ENCODE measurements at places on chromosomes 2 and 18.

DNA sequence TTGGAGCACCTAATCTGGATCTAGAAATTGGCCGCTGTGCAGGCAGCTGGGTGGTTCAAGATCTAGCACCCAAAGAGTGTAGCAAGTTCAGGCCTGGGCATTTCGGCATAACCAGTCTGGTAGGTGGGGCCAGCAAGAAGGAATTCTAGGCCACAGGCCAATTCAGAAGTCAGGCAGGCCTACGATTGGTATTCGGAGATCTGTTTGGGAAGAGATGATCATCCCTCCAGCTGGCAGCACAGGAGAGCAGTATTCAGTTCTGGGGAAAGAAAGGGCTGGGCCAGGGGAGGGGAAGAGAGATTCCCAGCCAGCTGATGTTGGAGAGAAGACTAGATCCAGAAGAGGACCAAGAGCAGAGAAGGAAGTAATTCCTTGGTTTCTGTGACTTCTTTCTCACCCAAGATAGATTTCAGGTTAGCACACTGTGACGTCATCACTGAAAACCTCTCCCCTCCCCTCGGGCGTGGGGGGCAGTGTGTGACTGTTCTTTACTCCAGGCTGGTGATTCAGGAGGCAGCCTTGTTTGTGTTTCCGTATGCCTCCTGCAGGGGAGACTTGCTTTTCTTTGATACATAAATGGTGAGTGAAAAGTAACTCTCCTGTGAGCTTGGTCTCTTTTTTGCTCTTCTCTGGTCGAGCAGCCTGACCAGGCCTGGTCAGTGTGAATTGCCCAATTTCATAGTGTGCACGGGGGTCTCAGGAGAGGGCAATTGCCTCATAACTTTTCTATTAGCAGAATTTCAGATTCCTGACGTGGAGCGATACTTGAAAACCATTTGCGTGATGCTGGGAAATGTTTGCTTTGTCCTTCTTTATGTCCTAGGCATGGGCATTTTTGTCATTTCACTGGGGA, 61.1 kb downstream of the MEIS1 start:
- no peak for DNase-seq

DNA sequence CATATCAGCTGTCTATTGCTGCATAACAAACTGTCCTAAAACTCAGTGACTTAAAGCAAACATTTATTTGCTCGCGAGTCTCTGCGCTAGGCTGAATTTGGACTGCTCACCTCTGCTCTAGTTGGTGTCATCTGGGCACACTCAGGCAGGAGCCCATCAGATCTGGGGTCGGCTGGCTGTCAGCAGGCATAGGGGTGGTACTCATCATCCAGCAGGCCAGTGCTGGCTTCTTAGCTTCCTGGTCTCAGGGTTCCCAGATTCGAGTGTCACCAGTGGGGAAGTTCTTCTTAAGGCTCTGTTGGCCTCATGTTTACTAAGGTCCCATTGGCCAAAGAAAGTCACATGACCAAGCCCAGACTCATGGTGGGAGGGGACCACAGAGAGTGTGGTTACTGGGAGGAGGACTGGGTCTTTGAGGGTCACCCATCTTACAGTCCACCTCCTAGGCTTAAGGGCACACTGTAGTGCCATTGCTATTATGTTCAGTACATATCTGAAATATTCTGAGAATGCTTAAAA, 71.6 kb upstream of the ATG16L1 start:
- DNase-seq = no peak

- DNase-seq = no peak
These were observed 59.2 kb upstream of the IL1R1 start for GRCh38 chr2:102083393-102083703.

DNA sequence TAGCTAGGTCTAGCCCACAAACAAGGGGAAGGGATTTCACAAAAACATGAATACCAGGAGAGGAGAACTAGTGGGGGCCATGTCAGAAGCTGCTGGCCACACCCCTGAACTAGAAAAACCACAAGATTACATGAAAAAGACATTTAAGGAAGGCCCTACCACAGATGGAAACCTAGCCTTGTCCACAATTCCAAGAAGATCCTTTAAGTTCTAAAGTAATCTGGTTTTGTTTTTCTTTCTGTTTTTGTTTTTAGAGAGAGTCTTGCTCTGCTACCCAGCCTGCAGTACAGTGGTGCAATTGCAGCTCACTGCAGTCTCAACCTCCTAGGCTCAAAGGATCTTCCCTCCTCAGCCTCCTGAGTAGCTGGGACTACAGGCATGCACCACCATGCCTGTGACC, 34.2 kb upstream of the CAB39 start:
- no peak for DNase-seq

DNA sequence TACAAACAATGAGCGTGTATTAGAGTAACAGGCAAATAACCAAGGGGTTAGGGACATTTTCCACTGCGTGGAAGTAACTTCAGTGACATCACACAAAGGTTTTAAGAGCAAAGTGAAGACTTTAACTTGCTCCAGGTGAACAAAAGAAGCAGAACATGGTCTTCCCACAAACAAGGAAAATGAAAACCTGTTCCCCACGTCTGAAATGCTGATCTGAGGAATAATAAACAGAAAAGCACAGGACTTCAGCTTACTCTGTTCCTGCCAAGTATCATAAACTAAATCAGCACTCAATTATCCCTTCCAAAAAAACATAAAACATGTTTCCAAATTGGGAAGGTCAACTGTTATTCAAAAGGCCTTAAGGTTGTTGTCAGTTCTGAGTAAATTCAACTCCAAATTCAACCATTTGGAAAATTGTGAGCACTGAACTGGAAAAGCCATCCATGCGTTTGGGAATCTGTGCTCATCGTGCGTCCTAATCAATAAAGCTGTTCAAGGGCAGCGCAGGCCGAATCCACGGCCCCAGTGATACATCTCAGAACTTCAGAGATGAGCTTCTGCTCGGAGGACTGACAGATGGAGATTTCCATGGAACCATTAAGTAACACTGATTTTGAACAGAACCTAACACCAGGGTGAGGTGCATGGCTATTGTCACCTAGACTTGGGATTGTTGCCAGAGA, 7.7 kb upstream of the SNTG2 start:
- no peak for DNase-seq

DNA sequence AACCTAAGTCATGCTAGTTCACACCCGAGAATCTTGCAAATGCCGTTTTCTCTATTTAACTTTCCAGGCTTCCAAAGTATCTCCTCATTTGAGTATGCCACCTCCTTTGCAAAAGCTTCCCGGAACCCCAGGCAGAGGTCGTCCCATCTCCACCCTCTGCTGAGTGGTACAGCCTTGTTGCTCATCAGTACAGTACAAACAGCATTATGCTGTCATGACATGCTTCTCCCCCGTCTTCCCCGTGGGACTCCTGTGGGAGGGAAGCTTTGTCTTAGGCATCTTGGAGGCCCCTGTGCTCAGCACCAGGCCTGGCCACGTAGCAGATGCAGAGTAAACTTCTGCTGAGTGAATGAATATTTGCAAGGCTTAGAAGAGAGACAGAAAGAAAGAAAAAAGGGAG, 102.7 kb downstream of the CDCA7 start:
- no peak for DNase-seq

DNA sequence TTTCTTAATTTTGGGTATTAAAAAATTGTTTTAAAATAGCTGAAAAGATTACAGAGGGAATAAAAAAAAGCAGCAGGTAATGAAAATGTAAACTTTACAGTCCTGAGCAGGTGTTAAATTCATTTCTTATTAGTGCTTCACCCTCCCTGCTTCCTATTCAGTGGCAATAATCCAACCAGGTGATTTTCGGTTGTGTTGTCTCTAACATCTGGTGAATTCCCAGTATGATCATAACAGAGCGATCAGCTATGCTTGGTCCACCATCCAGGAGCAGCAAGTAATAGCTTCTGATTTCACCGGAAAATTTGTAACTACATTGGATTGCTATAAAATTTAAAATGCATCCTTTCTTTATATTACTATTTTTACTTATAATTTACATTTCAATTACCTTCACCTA, 673.1 kb downstream of the SOCS6 start:
- no peak for DNase-seq

DNA sequence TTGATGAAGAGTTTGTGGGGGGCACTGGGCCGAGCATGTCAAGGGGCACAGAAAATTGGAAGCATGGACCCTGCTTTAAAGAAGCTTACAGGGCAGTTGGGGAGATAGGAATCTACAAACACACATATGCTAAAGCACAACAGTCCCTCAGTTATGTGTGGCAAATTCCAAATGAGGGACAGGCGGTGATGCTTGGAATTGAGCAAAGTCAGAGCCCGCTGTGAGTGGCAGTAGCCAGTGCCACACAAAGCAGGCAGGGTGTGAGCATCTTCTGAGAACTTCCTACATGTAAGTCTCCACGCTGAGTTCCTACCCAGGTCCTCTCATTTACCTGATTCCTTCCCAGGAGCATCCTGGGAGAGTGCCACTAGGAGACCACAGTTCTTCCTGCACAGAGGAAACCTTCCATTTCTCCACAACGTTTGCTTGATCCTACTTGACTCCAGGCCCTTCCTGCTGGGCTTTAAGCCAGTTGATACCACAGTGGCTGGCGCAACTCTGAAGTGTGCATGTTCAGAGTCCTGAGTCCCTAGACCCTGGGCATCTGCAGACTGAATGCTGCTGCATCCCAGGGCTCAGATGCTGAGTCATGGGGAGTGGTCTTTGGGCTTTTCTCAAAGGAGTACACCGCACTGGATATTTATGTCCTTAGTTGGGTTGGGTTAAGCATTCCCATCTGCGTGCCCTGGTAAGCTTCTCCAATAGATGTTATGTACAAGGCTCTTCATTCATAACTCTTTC, 287.3 kb upstream of the REV1 start:
- DNase-seq = no peak

DNA sequence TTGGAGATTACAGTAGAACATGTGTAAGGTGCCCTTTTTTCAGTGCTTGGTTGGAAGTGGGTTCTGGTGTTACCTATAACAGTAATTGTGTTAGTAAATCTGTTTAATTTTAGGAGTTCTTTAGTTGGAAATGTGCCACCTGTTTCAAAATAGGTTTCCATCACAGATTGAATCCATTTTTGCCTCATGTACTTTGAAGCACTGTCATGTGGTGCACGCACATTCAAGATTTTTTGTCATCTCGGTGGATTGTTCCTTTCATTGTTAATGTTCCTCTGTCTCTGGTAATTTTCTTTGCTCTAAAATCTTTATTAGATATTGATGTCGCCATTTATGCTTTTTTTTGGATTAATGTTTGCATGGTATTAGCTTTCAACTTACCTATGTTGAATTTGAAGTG, 1.3 kb downstream of the ATP9B start:
- DNase-seq = no peak

GRCh38 chr2:175804122-175804521, 197.9 kb downstream of the LNPK start:
- DNase-seq = no peak

DNA sequence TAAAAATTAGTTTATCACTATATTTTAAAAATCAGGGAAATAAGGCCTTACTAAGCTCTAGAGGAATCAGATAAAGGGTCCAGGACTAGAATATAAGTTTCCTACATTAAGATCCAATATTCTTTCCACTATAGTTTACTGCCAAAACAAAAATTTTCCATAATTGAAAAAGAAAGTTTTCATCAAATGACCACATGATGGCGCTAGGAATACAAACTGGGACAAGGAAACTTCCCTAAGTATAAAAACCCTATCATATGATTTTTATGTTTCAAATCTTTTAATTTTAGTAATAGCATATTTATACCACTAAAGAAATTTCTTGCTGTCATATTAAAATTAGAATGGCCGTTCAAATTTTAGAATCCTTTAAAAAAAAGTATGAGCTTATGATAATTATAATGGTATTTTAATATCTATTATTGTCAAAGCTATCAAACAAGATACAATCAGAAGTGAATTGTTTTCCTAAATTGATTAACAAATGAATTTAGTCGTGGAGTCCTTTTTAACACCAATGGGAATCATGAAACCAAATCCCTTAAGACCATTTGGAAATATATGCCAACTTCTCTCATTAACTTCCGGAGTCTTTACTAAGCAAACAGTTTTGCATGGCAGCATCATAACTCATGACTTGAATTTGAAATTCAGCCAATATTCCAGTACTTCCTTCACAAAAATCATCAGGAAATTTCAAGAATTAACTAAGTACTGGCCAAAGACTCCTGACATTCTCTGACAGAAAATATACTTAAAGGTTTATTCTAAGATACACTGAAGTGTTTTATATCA, 70.3 kb downstream of the SCN1A start:
- no peak for DNase-seq

GRCh38 chr18:21557607-21558253, 42.8 kb downstream of the ESCO1 start:
- DNase-seq = no peak

GRCh38 chr18:31684279-31685096, at the start of gene B4GALT6:
B4GALT6 (minus strand) TSS chr18:31684581; CDS start chr18:31684426, 155 bp downstream.
- no peak for DNase-seq

DNA sequence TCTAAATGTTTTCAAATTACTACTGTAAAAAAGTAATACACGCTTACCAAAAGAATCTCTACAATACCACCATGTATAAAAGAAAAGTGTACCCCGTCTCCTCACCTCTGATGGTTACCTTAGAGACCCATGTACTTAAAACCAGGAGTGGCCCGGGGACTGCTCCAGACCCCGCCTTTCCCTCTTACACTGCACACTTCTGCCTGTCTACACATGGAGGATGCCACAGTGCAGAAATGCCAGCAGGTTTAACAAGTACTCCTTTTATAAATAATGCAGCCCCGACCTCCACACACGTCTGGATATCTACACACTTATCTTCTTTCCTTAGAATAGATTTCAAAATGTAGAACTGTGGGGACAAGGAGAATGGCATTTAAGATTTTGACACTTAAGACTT, 5.3 kb downstream of the HDAC4 start:
- DNase-seq = no peak

DNA sequence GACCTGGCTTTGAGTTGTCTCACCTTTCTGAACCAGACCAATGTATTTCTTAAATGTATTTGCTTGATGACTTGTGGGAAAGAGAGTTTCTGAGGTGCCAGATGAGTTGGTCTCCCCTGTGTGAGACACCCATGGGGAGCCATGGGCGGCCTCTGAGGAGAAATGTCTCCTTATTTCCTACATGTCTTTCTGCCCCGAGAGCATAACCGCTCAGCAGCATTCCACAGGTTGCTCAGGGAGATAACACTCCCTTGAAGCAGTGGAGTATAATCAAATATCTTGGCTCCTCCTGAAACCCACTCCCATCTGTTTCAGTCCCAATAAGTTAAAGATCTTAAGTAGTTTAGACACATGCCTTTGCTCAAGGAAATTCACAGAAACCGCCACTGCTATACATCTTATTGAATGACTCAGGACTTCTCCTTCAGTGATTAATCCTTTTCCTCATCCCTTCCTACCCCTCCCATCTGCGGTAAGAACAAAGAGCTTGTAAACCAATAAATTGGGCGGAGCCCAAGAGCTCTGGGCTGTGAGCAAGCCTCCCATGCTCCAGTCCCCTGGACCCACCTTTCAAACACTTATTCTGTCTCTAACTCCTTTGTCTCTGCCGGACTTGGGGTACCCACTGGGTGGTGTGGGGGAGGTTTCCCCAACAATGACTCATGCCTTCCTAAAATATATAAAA, 285.5 kb upstream of the LRRTM4 start:
- no peak for DNase-seq

DNA sequence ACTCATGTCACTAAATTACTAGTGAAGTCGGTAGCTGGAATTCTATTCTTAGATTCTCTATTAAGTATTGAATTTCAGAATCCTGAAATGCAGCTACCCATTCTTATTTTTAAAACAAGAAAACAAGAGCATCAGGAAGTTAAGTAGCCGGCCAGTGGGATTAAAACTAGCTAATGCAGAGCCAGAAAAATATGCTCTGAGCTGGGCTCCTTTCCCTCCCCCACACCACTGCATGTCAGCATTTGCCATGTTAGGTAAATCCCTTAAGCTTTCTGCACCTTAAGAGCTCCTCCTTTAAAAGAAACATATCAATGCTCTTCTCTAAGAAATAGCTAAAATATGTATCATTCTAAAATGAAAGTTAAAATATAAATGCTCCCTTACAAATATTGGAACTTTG, 72.2 kb upstream of the MFF start:
- no peak for DNase-seq

Data from stimulated activated CD8-positive, alpha-beta memory T cell treated with anti-CD3 and anti-CD28 coated beads, Interleukin-7, amount 100 ng/mL, for 48 hours (primary cell).